Fibroblast of skin of left biceps (primary cell): ENCODE measurements at places on chromosomes 12 and 14.

DNA sequence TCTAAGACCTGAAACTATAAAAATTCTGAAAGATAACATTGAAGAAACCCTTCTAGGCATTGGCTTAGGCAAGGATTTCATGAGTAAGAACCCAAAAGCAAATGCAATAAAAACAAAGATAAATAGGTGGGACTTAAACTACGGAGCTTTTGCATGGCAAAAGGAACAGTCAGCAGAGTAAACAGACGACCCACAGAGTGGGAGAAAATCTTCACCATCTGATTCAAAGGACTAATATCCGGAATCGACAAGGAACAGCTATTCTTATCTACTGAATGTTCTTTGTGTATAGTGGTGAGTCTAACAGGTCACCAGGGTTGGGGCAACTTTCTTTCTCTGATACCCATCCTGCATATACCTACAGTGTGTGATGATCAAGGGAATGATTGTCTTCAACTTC is 198.6 kb downstream of the CCDC91 start:
- no peak for DNase-seq

DNA sequence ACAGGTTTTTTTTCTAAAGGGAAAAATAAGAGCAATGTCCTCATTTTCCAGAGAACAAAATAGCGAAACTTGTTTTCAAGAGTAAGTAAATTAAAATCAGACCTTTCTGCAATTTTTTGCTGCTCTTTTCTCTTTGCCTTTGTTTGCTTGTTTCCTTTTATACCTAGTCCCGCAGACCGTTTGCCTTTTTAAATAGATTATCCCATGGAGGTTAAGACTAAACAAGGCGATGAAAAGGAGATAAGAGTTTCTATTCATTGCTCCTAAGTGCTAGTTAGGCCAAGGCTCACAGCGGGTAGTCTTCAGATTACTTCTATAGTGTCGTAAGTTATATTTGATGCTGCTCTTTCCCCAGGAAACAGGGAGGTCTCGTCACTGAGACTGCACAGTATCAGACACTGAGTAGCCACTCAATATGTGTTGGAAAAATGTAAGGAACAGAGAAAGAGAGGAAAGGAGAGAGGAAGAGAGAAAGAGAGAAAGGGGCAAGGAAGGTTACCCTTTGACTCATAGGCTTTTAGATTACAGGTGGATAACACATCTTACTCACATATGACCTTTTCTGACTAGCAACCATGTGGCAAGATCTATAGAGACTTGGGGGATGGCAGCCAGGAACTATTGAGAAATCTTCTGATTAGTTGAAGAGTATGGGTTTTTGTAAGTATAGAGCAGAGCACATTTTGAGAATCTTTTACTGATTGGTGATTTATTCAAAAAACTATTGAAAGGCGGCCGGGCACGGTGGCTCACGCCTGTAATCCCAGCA is 107.5 kb upstream of the PARP11 start:
- DNase-seq: no peak

DNA sequence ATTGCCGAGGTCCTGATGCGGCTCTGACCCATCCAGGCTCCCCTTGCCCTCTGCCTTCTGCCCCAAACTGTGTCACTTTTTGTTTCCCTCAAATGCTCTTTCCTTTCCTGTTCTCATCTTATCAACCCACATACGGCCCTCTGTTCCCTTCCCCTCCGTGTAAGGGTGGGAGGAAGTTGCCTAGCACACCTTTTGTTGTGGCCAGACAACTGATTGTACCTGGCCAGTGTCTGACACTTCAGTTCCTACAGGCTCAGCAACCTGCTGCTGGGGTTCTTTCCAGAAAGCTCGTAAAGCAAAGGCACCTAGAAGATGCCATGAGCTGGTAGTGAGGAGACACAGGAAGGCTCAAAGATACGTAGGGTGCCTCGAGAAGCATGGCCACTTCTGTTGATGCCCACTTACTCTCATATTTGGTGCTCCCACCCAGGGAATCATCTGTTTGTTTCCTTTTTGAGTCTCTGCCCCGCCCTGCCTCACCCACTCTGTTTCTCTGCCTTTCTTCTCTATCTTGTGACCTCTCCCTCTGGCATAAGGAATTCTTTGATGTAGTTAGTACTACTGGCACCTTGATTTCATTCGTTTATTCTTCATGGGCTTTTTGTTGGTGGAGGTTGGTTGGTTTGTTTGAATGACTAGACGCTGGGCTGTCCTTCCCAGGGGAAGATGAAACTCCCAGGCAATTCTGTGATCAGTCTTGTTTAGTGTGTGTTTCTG is 152.4 kb upstream of the FKBP4 start:
- DNase-seq: no peak

DNA sequence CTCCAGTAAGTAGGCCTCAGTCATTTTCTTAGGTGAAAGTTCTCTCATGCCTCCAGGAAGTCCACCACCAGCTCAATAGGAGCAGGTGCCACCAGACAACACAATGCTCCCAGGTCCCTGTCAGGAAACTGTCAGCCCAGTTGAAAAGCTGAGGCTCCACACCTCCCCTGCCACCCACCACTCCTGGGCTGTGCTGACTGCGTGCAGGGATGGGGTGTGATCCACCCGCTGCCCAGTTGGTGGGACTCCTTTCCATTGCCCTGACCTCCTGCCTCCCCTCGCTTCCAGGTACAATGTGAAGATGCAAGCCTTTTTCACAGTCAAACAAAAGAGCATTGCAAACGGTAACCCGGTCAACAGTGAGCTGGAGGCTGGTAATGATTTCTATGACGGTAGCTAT is 64.8 kb upstream of the RIN3 start:
- no peak for DNase-seq

GRCh38 chr14:44494137-44494536 is 12.9 kb downstream of the FSCB start:
- no peak for DNase-seq

DNA sequence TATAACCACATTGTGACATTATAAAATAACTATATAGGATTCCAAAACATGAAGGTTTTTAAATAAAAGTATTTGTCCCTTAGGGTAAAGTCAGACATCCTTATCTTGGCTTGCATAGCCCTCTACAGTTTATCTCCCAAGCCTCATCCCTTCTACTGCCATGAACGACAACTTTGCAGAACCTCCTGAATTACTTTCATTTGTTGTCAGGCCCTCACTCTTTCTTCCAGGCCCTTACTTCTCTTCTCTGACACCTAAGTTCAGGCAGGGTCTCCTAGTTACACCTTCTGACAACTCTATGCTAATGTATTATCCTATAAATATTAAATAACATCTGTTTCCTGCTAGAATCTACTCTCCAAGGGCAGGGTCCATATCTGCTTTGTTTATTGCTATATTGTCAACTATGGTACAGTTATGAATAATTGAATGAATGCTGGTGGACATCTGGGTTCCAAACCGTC is 115.7 kb upstream of the MDM1 start:
- no peak for DNase-seq

DNA sequence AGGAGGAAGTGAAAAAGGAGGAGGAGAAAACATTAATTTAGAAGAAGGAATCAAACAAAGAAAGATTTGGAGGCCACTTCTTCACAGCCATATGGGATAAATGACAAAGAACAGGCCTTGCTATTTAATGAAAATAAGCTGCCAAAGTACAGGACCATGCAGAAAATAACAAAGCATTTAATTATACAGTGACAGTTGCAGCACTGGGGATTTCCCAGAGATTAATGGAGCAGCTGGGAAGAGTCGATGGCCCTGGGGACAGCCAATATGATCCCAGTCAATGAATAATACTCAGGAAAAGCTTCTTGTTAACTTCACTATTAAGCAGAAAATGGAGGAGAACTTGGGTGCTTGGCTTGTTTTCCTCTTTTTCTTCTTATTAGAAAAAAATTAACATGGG is 34.6 kb downstream of the RERG start:
- no peak for DNase-seq

GRCh38 chr14:103597623-103598377 is 31.2 kb upstream of the KLC1 start:
- peak; percentile 35 for DNase-seq

DNA sequence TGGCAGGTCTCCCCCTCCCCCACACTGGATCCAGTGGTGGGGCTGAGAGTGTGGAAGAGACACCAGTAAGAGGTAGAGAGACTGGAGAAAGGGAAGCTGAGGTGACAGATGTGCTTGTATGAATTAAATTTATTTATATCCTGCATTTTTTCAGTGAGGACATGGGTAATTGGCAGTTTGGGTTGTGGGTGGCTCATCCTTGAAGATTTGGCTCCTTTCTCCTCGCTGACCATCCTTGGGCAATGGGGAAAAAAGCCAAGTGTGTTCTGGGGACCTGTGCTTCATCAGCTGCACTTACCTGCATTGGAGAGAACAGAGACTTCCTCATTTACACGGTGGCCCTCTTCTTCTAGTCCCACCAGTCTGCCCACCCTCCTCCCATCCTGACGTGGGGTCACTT is 86.4 kb downstream of the RFX4 start:
- DNase-seq: no peak

DNA sequence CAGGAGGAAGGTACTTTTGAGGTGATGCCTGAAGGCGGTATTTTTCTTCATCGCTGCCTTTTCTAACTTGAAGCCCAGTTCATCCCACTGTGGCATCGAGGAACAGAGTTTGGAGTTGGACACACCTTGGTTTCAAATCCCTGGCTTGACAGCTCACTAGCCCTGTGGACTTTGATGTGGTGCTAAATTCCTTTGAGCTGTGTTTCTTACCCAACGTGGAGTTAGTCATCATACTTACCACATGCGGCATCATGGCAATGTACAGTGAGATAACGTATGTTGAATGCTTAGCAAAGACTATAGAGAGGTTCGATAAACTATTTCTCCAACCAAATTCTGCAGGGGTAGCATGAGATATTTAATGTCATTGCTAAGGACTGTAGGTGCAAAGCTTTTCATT is 3.4 kb downstream of the PLEKHG3 start:
- DNase-seq: peak; percentile 63

GRCh38 chr14:78904094-78904493 is 733.9 kb downstream of the NRXN3 start:
- no peak for DNase-seq

DNA sequence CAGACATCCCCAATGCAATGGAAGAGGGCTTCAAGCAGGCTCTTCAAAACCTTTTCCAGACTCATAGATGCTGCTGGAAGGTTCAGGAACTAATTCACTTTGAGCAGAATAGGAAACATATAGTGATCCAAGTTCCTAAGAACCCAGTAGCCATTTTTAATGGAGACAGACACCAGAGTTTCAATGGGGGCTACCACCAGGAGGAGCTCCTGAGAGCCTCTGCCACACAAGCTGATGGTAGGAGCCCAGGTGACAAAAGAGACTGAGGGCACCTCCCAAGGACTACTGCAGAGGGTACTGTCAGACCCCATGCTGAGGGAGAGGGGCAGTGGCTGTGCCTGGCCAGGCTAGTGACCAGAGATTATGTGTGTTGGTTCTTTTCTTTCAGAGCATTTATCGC is 45.9 kb downstream of the IFNG start:
- no peak for DNase-seq

DNA sequence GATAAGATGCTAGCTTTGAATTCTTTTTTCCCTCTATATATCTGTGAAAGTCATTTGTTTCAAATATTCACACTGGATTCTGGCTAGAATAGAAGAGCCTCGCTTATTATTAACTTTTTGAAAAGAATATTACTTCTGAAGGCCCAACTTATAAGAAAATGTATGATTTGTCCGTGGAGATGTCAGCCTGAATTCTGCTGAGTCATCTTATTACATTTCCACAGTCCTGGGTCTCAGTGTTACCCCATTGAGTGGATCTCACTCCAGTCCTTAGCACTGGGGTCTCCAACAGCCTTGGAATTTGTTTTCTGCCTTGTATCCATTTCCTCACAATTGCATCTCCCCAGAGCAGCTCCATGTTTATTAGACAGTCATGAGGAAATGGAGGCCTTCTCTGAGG is 907.9 kb downstream of the VRK1 start:
- DNase-seq: no peak

DNA sequence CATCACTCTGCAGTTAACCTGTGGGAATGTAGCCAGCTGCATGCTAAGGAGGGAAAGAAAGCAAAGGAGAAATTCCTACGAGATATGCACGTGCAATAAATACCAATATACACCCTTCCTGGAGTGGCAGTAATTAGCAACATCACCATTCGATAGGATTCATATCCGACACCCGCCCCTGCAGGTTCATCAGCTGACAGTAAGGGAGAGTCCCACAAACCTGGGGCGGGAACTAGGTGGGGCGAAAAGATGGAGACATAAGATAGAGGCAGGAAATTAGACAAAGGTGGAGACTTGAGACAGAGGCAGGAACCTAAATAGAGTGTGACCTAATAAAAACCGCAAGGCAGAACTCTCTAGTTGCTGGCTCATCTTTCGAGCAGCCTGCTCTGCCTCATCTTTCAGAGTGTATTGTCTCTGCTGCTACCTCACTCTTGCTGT is 51.6 kb downstream of the PLEKHG3 start:
- DNase-seq: no peak

GRCh38 chr12:123077298-123078119 is 73.4 kb downstream of the PITPNM2 start:
- DNase-seq: no peak

- no peak for DNase-seq
These were observed 68.9 kb upstream of the NCOR2 start for GRCh38 chr12:124636138-124636978.

DNA sequence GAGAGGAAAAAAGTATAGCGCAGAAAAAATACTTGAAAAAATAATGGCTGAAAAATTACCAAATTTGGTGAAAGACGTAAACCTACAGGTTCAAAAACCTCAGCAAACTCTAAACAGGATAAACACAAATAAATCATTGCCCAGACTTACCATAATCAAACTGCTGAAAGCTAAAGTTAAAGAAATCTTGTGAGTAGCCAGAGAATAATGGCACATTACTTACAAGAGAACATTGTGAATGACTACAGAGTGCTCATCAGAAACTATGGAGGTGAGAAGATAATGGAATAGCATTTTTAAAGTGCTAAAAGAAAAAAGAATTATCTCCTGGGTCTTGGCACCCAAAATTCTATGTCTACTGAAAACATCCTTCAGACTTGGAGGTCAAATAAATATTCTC is 36.0 kb downstream of the ATF1 start:
- no peak for DNase-seq

DNA sequence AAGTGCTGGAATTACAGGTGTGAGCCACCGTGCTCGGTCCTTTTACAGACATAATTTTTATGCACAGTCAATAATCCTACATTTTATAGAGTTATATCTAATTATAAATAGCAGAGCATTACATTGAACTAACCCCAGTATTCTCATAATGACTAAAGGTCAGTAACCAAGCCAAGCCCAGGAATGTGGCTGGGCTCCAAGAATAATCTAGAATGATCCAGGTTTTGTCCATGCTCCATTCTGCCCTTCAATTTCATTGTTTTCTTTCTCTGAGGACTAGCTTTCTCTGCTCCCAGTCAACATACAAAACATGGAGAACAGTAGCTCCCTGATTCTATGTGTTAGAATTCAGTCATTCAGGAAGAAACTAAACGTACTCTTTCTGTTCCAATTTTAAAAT is 92.1 kb upstream of the KRR1 start:
- no peak for DNase-seq

DNA sequence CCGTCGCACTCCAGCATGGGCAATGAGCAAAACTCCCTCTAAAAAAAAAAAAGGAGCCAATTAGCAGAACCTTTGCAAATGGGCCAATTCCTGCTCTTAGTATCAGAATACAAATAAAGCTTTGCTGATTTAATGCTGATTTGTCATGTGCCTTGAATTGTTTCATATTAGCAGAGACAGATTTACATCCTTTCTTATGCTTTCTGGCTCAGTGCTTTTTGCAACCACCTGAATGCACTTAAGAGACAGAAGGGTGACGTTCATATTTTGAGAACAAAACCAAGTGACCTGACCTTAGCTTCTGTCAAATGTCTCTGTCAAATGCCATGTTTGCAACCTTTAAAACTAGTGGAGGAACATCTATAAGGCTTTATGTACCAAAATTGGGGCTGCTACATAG is 43.8 kb upstream of the YAF2 start:
- no peak for DNase-seq

- DNase-seq: no peak
These were observed 159.6 kb upstream of the PZP start for GRCh38 chr12:9367828-9368227.
